ENCODE measurements at places on chromosomes 5 and 9.

GRCh38 chr9:18173923-18174322 is 300.0 kb upstream of the ADAMTSL1 start:
- no peak for DNase-seq

GRCh38 chr9:28073270-28073669 is 500.0 kb upstream of the C9orf72 start:
- peak; percentile 83 for DNase-seq

GRCh38 chr5:125484742-125485641 is 738.6 kb upstream of the ZNF608 start:
- DNase-seq, result peak; percentile 76

- DNase-seq, result no peak
Measured at GRCh38 chr9:35845824-35846771, 17.1 kb downstream of the TMEM8B start.

- DNase-seq, result no peak
Measured at GRCh38 chr5:91468651-91469422, 85.7 kb upstream of the ARRDC3 start.

DNA sequence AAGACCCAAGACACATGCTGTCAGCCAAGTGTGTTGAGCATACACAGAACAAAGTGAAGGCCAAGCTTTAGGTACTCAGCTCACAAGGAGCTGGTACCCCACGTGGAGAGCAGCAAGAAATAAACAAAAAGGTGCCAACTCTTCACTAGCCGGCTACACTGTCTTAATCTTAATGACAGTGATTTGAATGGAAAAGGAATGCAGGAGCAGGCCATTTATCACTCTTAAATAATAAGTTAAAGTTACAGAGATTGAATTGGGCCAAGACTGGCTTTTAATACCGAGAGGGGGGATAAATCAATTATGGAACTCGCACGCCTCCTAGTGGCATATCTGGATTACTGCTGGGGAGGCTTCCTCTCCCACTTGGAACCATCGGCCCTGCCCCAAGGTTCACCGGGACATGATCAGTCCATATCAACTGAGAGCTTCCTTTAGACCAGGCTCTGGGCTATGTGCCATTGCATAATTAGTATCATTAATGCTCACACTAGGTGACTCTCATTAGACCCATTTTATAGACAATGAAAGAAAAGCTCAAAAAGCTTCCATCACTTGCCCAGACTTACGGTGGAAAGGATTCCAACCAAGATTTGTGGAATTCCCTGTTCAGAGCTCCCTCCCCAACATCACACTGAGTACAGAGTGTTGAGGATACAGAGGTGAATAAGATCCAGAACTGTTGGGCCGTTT is 94.0 kb downstream of the ACTL7B start:
- peak; percentile 42 for DNase-seq

- DNase-seq, result no peak
Measured at GRCh38 chr5:96415897-96416296, 17.2 kb downstream of the PCSK1 start.

DNA sequence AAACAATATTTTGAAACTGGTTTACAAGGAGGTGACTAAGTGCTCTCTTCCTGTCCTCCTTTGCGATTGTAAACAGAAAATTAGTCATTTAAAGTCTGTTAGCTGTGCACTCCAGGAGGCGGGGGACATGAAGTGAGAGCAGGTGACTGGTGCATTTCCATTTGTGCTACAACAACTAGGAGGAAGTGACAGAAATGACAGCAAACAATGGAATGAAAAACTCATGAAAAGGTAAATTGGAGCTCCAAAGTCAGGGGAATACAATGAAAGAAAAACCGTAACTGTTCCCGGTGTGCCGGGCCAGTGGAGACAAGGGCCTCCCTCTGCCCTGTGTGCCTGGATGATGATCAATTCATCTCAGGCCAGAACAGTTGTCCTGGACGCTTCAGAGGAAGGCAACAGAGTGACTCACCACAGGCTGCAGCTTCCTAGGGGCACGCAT is 439.9 kb downstream of the GADD45G start:
- DNase-seq, result no peak

- no peak for DNase-seq
Measured at GRCh38 chr9:16535555-16535954, 334.9 kb downstream of the BNC2 start.

- no peak for DNase-seq
Measured at GRCh38 chr9:137078701-137079400, 1.5 kb downstream of the UAP1L1 start.

- DNase-seq, result no peak
Measured at GRCh38 chr9:83432877-83433550, 105.2 kb downstream of the FRMD3 start.

- peak; percentile 13 for DNase-seq
Measured at GRCh38 chr5:25955337-25955736, 1083.0 kb downstream of the CDH9 start.

DNA sequence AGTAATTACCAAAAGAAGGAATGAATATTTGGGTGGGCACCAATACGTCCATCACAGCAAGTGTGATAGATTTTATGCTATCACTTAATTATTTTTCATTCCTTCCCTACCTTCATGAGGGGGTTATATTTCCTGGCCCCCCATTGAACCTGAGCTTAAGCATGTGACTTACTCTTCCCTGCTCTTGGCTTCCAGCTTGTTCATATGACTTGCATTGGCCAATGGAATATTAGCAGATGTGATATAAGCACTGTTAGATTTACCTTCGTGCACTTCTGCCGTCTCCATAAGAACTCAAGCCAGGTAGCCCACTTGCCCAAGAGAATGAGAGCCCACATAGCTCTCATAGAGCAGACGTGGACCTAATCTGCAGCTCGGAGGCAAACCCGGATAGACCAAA is 99.1 kb upstream of the SMARCA2 start:
- no peak for DNase-seq

DNA sequence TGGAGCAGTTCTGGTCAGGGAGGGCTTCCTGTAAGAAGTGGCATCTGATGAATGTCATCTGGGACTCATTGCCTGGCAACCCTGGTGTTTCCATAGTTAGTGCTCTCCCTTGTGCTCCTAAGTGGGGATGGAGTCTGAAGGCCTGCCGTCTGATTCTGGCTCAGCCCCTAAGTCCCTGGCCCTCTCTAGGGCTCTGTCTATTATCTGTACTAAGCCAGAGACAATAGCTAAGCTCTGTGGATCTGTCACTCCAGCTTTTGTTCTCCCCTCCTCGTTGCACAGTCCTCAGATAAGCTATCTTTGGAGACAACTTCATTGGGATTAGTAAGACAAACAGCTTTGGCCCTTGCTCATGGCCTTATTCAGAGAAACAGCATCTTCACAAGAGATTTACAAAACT is 30.6 kb upstream of the TTC1 start:
- DNase-seq, result no peak

- no peak for DNase-seq
Measured at GRCh38 chr9:126485662-126486061, 128.1 kb upstream of the LMX1B start.

- DNase-seq, result no peak
Measured at GRCh38 chr5:156560002-156560401, 233.0 kb downstream of the SGCD start.

DNA sequence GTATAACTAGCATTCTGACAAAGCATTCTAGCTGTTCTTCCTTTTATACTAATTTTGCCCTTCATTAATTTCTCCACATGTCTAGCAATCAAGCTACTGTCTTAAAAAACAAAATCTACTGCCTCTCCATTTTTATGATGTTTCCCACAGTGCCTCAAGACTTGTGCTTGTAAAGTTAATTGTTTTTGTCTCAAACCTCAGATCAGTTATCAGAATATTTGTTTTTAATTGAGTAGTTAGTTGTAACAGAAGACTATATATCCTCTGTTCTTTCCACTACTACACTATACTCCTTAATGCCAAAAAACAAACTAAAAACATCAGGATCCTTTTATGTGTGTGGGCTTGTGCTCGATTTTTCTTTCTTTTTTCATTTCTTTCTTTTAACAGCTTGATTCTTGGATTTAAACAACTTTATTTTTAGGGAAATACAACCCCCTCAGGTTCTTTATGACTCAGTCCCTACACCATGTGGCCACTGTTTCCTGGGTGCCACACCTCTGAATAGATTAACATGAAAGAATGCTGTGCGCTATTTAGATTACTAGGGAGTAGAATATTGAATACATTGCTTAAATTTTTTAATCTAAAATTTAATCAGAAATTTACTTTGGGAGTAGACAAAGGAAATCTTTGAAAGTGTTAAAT is 1.2 kb downstream of the ASPN start:
- DNase-seq, result no peak

DNA sequence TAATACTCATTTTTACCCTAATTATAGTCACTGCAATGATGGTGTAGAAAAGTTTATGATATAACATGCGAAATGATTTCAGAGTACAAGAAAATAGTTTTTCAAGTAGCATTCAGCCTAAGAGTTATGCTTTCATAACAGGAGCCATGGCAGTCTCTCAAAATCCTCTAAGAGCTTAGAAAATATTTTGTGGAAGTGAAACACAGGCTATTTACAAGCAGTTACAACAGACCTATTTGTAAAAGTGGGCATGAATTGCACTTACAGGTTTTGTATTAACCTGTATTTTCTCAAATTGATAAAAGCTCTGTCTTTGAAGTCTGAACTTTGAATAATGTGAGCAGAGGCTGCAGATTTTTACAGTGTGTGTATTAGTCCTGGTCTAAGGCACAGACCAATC is 523.3 kb downstream of the LRRC70 start:
- DNase-seq, result no peak

DNA sequence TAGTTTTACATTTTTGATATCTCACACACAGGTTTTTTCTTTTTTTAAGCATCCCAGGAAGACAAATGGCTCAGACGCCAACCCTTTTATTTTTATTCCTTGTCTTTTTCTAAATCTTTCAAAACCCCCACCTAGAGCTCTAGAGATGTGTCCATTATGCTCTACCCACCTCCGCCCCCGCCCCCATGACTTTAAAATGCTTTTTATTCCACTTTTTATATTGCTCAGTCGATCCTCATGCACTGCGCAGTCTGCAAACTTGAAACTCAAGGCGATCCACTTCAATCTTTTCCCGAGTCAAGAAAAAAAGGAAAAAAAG is 411 bp upstream of the MAT2B start:
- no peak for DNase-seq

DNA sequence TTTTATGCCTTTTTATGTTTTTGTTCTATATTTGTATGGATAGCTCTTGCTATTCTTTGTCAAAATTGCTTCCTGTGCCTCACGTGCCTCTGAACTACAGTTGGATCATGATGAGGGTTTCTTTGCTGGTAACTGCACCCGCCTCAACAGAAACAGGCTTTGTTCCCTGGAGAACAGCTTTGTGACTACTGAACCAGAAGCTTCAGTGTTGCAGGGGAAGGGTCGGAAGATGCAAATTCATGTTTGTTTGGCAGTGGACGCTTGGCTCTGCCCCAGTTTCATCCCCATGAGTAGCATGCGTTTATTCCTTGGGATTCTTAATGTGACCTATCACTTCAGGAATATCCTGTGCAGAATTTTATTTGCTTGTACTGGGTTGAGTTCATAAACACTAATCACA is 959.1 kb upstream of the WWC1 start:
- no peak for DNase-seq

DNA sequence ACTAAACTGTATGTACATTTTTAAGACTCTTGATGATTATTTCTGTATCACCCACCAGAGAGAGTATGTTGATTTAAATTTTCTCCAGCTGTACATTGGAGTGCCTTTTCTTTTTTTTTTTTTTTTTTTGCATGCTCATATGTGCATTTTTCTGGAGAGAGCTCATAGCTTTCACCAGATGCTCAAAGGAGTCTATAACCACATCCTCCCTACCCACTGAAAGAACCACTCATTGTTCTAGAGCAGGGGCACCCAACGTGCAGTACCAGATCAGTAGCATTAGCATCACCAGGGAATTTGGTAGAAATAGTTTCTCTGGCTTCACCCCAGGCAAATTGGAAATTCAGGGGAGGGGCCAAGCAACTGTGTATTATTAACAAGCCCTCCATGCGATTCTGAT is 53.9 kb upstream of the TMEM171 start:
- no peak for DNase-seq

GRCh38 chr9:85501456-85501855 is 240.3 kb downstream of the AGTPBP1 start:
- no peak for DNase-seq

GRCh38 chr5:137122558-137122957 is 376.6 kb downstream of the SPOCK1 start:
- DNase-seq, result no peak

DNA sequence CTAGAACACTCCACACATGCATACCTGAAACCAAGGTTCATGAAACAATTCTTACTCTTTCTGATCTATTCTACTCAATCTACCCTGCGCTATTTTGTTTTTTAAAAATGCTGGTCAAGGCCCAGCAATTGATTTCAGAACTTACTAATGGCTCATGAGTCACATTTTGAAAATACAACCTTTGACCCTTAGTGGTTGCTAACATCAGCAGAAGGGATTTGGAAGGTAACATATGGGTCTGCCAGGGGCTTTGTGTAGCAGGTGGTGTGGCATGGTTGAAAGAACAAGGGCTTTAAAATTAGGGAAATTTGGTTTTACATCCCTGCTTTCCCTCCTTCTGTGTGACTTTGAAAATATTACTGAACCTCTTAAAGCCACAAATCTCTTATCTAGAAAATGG is 101.4 kb downstream of the ATG10 start:
- peak; percentile 54 for DNase-seq

- DNase-seq, result no peak
Measured at GRCh38 chr5:103452666-103453065, 109.9 kb downstream of the NUDT12 start.

DNA sequence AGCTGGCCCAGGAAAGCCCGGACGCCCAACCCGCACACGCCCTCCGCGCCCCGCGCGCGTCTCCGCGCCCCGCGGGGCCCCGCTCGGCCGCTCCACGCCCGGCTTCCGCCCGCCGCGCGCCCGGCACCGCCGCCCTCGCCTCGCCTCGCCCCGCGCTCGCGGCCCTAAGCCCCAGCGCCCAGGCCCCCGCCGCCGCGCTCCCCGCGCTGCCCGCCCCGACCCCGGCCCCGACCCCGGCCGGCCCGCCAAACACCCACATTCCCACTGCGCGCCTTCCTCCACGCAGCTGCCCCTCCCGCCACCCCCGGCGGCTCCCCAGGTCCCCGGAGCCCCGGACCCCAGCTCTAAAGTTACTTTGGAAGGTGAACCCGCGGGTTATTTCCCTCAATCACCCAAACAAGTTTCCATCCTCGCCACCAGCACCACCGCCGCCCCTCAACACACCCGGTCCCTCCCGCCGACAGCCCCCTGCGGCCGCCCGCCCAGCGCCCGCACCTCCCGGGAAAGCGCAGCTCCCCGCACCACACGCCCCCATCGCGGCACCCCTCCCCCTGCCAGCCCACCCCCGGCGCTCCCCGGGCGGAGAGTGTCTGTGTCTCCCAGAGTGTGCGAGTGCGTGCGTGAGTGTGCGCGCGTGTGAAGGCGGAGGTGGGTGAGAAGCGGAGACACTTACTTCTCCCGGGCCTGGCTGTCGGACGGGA is 439 bp downstream of the SSBP2 start:
- DNase-seq, result no peak

- DNase-seq, result no peak
Measured at GRCh38 chr5:180345781-180346180, 7.4 kb downstream of the GFPT2 start.

DNA sequence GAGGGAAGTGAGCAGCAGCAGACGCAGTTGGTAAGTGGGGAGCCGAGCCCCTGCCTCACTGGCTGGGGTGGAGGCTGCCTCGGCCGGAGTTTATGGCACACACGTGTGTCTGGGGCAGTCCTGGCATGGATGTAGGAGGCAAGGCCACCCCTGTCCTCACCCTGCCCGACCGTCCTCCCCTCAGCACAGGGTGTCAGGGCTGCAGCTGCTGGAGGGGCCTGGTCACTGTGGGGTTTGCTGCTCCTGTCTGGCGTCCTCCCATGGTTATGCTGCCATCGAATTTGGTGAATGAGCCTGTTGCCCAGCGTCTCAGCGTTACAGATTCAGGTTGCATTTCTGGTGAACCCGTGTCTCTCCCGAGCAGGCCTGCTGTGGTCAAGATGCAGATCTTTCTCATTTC is 32.4 kb downstream of the CEP72 start:
- no peak for DNase-seq
